Cardiac muscle cell (in vitro differentiated cells and primary cell): ENCODE measurements at places on chromosomes 3 and 15. TPM values are rescaled to one million over a fixed set of nuclear protein-coding genes. Genes with fewer than 3 reads are reported as not detected.

Gene CYP8B1
- not detected in 2 replicates for total RNA-seq

Gene ZPLD1
- 0.18 and 0.60 TPM in 2 replicates for total RNA-seq

Gene GATA2
- 17.7 and 18.3 TPM in 2 replicates for total RNA-seq

Gene SLC22A13
- 0.07 and 0.39 TPM in 2 replicates for total RNA-seq

Gene CA12
- 0.03 and 0.04 TPM in 2 replicates for total RNA-seq

Gene CLK3
- 193 and 319 TPM in 2 replicates for total RNA-seq

- no peak overlapping the region for H3K4me3 ChIP-seq
- H3K27me3 ChIP-seq: no peaks in the 10 kb centered on the region
Observed at GRCh38 chr3:164890061-164890460, 188.2 kb downstream of the SI start.

DNA sequence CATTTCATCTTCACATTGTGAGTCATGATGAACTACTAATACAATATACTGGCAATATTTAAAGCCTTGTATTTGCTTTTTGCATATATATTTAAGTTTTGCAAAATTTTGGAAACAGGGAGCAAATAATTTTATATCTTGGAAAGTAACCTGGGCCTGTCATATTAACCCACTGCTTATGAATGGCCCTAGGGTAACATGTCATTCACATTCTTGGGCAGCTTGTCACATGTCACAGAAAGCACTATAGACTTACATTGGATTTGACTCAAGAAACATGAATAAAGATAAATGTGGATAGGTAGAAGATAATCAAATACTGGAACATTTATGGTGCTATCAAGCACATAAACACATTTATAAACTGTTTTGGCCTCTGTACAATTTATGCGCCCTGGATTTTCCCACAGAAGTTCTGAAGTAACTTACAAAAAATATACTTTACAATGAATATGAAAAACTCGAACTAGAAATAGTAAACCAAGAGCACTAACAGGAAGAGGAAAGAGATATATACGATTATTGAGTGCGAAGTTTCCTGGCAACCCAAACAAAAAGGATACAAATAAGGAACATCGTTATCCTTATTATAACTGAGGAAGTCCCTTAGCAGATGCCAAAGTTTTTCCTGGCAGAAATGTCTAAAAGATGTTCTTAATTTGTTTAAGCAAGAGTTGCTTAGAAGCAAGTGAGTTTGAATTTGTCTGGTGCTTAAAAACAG lies 257.2 kb downstream of the RBMS3 start:
- H3K36me3 ChIP-seq: no peaks in the 10 kb centered on the region
- H3K27me3 ChIP-seq: no peaks in the 10 kb centered on the region
- H3K27ac ChIP-seq: no peak overlapping the region
- no peak for DNase-seq
- H3K4me3 ChIP-seq: no peak overlapping the region

DNA sequence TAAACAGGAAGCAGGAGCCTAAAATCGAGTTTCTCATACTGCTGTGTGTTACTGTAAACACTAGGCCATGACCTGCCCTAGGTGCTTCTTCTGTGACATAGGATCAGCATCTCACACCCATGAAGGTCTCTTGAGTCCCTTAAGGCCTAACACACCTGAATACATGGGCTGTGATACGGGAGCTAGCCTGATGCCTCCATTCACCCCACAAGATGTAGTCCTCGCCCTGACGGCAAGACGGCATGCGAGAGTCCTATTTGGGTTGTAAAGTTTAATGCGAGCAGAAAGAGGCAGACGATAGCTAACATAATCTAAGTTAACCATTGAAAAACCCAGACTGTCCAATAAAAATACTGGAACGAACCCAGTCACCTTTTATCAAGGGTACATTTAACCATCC lies 241.1 kb upstream of the ICE2 start:
- no peaks in the 10 kb centered on the region for H3K36me3 ChIP-seq
- no peak overlapping the region for H3K4me3 ChIP-seq
- no peak for DNase-seq
- peaks cover 5% of the 10 kb centered on the region for H3K4me1 ChIP-seq
- no peak overlapping the region for H3K27ac ChIP-seq

DNA sequence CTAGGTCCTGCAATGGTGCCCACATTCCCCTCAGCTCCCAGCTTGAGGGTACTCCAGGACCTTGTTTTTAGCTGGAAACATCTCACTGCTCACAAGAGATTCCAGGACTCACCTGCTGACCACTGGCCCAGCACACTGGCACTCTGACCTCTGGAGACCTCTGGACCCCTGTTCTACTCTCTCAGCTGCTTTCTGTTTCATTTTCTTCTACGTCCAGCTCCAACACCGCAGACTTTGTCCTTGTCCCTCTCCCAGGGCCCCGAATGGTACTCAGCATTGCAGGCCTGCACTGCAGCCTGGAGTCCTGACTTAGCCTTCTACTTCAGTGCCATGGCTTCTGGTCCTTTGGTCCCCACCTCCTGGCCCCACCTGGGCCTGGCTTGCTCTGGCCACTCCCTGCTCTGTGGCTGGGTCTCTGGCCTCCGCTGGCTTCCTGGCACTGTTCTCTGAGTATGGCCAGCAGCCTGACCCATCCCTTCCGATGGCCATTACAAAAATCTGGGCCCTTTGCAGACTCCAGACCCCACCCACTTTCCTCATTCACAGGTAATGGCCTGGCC lies 27.9 kb downstream of the KY start:
- no peak for DNase-seq
- H3K4me1 ChIP-seq: no peaks in the 10 kb centered on the region
- H3K36me3 ChIP-seq: no peaks in the 10 kb centered on the region
- H3K27me3 ChIP-seq: peaks cover 15% of the 10 kb centered on the region
- no peak overlapping the region for H3K4me3 ChIP-seq
- no peak overlapping the region for H3K27ac ChIP-seq

DNA sequence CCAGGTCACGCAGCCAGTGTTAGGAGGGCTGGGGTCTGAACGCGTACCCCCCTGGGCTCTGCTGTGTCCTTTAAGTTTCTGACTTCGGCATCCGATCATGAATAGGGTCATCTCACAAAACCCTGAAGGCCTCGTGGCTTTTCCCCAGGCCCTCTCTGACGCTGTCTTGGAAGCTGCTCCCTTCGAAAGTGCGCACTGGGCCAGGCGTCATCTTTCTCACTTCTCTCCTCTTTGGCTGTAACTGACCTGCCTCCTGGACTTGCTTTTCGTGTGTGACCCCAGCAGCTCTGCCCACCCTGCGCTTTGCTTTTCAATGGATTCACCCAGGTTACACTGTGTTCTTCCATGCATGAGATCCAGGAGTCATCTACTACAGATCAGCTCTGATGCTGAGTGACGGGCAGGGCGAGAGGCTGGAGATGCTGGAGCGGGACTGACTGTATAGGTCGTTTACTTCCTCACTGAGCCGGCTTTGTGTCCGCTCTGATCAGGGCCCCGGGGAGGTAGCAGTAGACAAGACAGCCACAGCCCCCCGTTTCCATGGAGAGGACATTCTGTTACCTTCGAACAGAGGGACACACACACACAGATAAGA lies 45.0 kb upstream of the PCSK6 start:
- no peak overlapping the region for H3K4me3 ChIP-seq
- no peak overlapping the region for H3K27ac ChIP-seq
- no peaks in the 10 kb centered on the region for H3K4me1 ChIP-seq
- no peaks in the 10 kb centered on the region for H3K36me3 ChIP-seq
- no peak for DNase-seq
- no peaks in the 10 kb centered on the region for H3K27me3 ChIP-seq

- H3K36me3 ChIP-seq: peaks cover 30% of the 10 kb centered on the region
- H3K27me3 ChIP-seq: no peaks in the 10 kb centered on the region
- peak; percentile 97 for DNase-seq
- peak overlapping the region; percentile 93 for H3K4me3 ChIP-seq
Observed at GRCh38 chr3:157160658-157161424, 894 bp upstream of the CCNL1 start.

- H3K4me3 ChIP-seq: no peak overlapping the region
- H3K36me3 ChIP-seq: no peaks in the 10 kb centered on the region
- DNase-seq: no peak
- no peak overlapping the region for H3K27ac ChIP-seq
- no peaks in the 10 kb centered on the region for H3K4me1 ChIP-seq
- no peaks in the 10 kb centered on the region for H3K27me3 ChIP-seq
Observed at GRCh38 chr3:18024715-18025114, 282.3 kb upstream of the TBC1D5 start.

GRCh38 chr15:91737151-91737818 lies 116.2 kb upstream of the SLCO3A1 start:
- H3K27ac ChIP-seq: no peak overlapping the region
- no peaks in the 10 kb centered on the region for H3K36me3 ChIP-seq
- H3K27me3 ChIP-seq: no peaks in the 10 kb centered on the region
- H3K4me3 ChIP-seq: no peak overlapping the region

GRCh38 chr15:77168616-77169015 lies 97.7 kb upstream of the TSPAN3 start:
- no peak overlapping the region for H3K4me3 ChIP-seq
- peak; percentile 54 for DNase-seq
- H3K4me1 ChIP-seq: no peaks in the 10 kb centered on the region
- H3K27me3 ChIP-seq: no peaks in the 10 kb centered on the region

DNA sequence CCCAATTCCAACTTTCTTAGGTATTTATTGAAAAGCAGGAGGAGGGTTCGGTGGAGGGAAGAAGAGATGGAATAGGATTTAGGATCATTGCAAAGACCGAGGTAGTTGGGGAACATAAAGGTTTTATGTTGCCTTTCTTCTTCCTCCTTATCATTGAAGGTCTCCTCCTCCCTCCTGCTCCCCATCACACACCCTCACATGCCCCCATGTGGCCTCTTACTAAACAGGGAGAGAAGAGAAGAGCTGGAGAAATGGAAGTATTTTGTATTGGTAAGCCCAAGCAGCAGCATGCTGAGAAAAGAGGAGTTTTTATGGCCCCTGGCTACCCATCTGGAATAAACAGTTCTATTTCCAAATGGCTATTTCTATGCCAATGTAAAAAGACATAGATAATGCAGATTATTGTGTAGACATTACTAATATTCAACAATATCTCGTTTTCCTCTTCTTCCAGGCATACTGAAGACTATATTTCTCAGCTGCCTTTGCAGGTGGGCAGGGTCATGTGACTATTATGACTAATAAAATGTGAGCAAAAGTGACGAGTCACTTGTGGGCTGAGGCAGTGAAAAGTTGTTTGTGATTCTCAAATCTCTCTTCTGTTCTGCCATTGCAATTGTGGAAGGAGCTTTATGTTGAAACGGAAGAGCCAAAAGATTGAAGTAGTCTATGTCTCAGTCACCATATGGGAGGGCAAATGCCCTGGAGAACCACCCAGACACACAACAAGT lies 5.2 kb upstream of the GPR176 start:
- H3K36me3 ChIP-seq: no peaks in the 10 kb centered on the region
- DNase-seq: no peak
- H3K4me1 ChIP-seq: no peaks in the 10 kb centered on the region
- peaks cover 4% of the 10 kb centered on the region for H3K27me3 ChIP-seq
- H3K4me3 ChIP-seq: no peak overlapping the region

DNA sequence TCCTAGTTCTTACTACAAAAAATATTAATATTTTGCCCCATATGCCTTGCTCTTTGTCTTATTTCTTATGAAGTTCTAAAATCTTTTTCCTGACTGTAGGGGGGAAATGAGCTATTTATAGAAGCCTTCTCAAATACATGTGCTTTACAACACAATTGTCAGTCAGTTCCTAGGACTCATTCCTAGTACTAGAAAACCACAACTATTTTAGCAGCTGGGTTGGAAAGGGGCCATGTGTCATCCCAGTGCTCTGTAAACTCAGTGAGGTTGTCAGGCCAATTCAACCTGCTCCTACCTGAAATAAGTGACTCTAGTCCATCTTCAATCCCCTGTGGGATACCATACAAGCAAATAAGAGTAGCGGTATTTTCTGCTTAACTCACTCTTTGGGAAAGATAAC lies 153.8 kb downstream of the ULK4 start:
- H3K36me3 ChIP-seq: no peaks in the 10 kb centered on the region
- no peaks in the 10 kb centered on the region for H3K27me3 ChIP-seq
- H3K4me3 ChIP-seq: no peak overlapping the region
- peak; percentile 6 for DNase-seq
- H3K27ac ChIP-seq: no peak overlapping the region
- peaks cover 8% of the 10 kb centered on the region for H3K4me1 ChIP-seq

DNA sequence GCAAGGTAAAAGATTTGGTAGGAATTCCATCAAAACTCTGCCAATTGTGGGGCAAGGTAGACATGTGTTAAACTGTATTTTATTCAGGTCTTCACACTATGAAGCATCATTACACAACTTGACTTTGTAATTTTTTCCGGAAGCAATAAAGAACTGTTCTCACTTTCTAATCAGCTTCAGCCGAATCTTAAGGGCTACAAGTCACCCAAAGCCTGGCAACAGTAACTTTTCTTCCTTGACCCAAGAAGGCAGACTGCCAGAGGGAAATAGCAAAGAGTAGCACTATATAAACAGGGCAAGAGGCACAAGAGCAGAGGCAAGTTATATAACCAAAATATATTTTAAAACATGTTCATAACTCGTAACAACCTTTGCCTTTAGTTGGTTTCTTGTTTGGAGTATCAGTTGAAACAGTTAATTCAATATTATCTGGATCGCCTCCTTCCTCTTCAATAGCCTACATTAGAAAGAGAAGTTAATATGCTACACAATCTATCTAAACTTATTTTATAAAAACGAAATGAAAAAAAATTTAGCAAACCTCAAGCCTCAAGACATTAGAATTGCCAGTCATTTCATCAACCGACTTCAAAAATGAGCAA lies 1.4 kb downstream of the SLTM start:
- no peaks in the 10 kb centered on the region for H3K27me3 ChIP-seq
- DNase-seq: peak; percentile 75
- H3K4me1 ChIP-seq: peaks cover 12% of the 10 kb centered on the region
- peak overlapping the region; percentile 94 for H3K4me3 ChIP-seq

GRCh38 chr15:88003541-88004327 lies 252.8 kb downstream of the NTRK3 start:
- peaks cover 4% of the 10 kb centered on the region for H3K4me1 ChIP-seq
- H3K27me3 ChIP-seq: no peaks in the 10 kb centered on the region
- DNase-seq: no peak
- H3K36me3 ChIP-seq: no peaks in the 10 kb centered on the region
- H3K27ac ChIP-seq: no peak overlapping the region
- H3K4me3 ChIP-seq: no peak overlapping the region

GRCh38 chr3:53772562-53772961 lies 73.7 kb downstream of the CHDH start:
- no peak for DNase-seq
- peaks cover 14% of the 10 kb centered on the region for H3K36me3 ChIP-seq
- peaks cover 11% of the 10 kb centered on the region for H3K4me1 ChIP-seq
- no peak overlapping the region for H3K27ac ChIP-seq
